Dermis lymphatic vessel endothelial cell (primary cell): ENCODE measurements at places on chromosomes 5 and 9. TPM values are rescaled to one million over a fixed set of nuclear protein-coding genes. Genes with fewer than 3 reads are reported as not detected.

Gene CER1
- total RNA-seq = not detected in 2 replicates

Gene C5orf46
- not detected in 2 replicates for total RNA-seq

Gene GRXCR2
- not detected in 2 replicates for total RNA-seq

Gene IL13
- total RNA-seq = not detected in 2 replicates

Gene CRB2
- not detected in 2 replicates for total RNA-seq

Gene CMBL
- 3.0 and 4.1 TPM in 2 replicates for total RNA-seq

Gene STOML2
- 159 and 192 TPM in 2 replicates for total RNA-seq

Gene CARD9
- total RNA-seq = 0.09 and 0.43 TPM in 2 replicates

Gene PRLR
- not detected in 2 replicates for total RNA-seq

Gene ALDH1A1
- total RNA-seq = 899 and 2,448 TPM in 2 replicates

Gene COL27A1
- total RNA-seq = 0.22 and 0.69 TPM in 2 replicates

Gene STPG3
- 0.54 TPM in 1 of 2 replicates, not detected in the other for total RNA-seq

Gene CAMK4
- 0.33 and 0.69 TPM in 2 replicates for total RNA-seq

Gene FAM221B
- total RNA-seq = not detected in 2 replicates

Gene PCDHGA11
- 6.7 and 7.5 TPM in 2 replicates for total RNA-seq

Gene FAXDC2
- 14.8 and 15.5 TPM in 2 replicates for total RNA-seq

Gene PLAC8L1
- total RNA-seq = not detected in 2 replicates

Gene AGXT2
- total RNA-seq = not detected in 2 replicates

Gene PCDHGA6
- total RNA-seq = 2.4 and 2.9 TPM in 2 replicates

Gene GALNT10
- total RNA-seq = 27.5 and 38.6 TPM in 2 replicates

Gene PDGFRB
- 10.4 and 11.5 TPM in 2 replicates for total RNA-seq

Gene PHF24
- total RNA-seq = under 0.01 TPM in 1 of 2 replicates, not detected in the other

Gene IL5
- not detected in 2 replicates for total RNA-seq

Gene DCANP1
- not detected in 2 replicates for total RNA-seq

Gene TLN1
- total RNA-seq = 252 and 274 TPM in 2 replicates

Gene NSMF
- total RNA-seq = 13.0 and 16.5 TPM in 2 replicates

Gene SERF1A
- 4.6 and 4.9 TPM in 2 replicates for total RNA-seq

Gene SRP19
- total RNA-seq = 31.2 and 50.5 TPM in 2 replicates

Gene MYMK
- total RNA-seq = not detected in 2 replicates

Gene PALM2AKAP2
- 0.09 and 0.65 TPM in 2 replicates for total RNA-seq

Gene LCN1
- total RNA-seq = not detected in 2 replicates

Gene TAL2
- not detected in 2 replicates for total RNA-seq

Gene SREK1IP1
- 16.7 and 16.8 TPM in 2 replicates for total RNA-seq

Gene ANGPTL2
- total RNA-seq = 7.8 and 21.5 TPM in 2 replicates

Gene NXNL2
- total RNA-seq = 0.26 and 0.98 TPM in 2 replicates

Gene MUSK
- not detected in 2 replicates for total RNA-seq

Gene DEPDC1B
- total RNA-seq = 1.6 and 3.1 TPM in 2 replicates

Gene GFI1B
- under 0.01 TPM in 1 of 2 replicates, not detected in the other for total RNA-seq

Gene ENHO
- not detected in 2 replicates for total RNA-seq

Gene CDC20B
- under 0.01 and 0.11 TPM in 2 replicates for total RNA-seq

Gene ZNG1E
- total RNA-seq = 17.2 and 32.1 TPM in 2 replicates

Gene ANKRD31
- under 0.01 TPM in 2 replicates for total RNA-seq

Gene BAAT
- total RNA-seq = under 0.01 TPM in 1 of 2 replicates, not detected in the other

Gene RAB24
- total RNA-seq = 12.4 and 14.0 TPM in 2 replicates

Gene ACSL6
- total RNA-seq = 0.65 and 1.7 TPM in 2 replicates

Gene TMEM174
- total RNA-seq = not detected in 2 replicates

Gene CNTLN
- 6.5 and 8.8 TPM in 2 replicates for total RNA-seq
